GF-D8 (cell line): ENCODE measurements at places on chromosomes 2 and 18.

DNA sequence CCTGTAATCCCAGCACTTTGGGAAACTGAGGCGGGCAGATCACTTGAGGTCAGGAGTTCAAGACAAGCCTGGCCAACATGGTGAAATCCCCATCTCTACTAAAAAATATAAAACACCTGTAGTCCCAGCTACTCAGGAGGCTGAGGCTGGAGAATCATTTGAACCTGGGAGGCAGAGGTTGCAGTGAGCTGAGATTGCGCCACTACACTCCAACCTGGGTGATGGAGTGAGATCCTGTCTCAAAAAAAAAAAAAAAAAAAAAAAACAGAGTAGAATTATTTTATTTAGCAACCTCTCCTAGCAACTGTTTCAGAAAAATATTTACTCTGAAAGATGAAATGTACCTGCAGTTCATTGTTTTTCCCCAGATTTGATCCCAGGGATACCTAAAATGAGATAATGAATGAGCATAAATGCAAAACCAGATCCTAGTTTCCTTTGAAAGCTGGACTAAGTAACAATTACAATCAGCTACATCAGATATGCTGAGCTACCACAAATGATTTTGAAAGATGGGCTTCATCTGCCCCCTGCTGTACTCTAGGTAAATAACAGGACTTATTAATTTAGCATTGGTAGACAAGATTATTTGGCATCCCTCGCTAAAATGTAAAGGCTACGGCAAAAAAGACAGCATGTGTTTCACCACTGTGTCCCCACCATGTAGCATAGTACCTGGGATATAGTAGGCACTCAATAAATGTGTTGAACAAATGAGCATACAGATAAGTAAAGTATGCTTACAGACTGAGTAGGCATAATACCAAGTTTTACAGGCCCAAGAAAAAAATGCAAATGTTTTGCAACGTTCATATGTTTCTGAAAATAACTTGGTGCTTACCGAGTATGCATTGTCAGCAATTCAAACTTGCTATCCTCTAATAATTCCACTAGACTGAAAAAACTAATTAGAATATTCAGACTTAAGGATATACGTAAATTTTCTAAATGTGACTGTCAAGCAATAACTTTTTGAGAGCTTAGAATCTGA, 102.5 kb downstream of the ATL2 start:
- peak; percentile 41 for DNase-seq

DNA sequence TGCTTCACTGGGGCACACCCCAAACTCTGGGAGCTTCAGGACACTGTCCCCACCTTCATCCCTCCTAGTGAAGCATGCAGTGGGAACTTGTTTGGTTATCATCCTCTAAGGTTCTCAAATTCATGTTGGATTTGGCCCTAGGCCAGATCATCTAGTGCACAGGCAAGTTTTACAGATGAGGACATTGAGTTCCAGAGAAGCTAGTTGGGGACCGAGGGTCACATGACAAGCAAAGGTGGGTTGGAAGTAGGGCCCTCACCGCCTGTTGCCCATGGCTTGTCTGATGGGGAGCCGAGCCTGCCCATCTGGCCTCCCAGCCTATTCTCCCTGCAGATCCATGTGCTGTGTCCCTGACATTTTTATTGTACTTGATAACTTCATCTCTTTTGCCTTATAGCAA, 2.8 kb downstream of the PRKCE start:
- DNase-seq: no peak

DNA sequence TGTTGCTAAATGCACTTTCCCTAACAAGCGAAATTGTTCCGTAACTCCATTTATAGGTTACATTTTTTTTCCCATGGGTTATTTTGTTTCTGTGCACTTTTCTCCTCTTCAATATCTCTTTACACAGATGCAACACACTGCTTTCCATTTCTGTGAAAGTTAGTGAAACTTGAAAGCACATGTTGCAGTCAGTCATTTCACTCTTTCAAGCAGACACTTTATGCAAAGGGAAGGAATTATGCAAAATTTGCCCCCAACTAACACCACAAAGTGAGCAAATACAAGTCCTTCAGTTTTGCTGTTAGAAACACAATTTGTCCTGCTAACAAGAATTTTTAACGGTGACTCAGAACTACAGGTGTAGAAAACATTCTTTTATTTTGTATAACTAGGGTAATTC, 124.8 kb downstream of the PTH2R start:
- DNase-seq: no peak

DNA sequence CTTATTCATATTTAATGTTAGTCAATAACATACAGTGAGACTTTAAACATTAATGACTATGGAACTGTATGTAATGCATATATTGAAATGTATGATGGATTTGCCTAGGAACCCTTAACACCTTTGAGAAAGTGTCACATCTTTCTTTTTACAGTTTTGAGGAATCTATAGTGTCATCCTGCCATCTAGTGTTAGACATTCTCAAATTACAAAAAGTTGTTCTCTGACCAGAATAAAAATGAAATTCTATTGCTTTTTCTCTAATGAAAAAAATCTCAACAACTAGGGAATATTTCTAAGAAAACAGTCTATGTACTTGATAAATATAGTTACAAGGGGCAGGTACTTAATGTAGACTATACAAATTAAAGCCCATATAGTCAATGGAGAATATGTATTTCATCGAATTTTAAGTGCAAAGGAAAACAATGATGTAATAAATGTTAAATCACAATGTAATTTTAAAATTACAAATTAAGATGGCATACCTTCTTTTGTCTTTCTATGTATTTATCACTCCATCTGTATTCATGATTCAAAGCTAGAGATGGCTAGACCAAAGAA, 5.1 kb upstream of the CALCRL start:
- no peak for DNase-seq

GRCh38 chr2:204681412-204681811, 136.1 kb downstream of the PARD3B start:
- no peak for DNase-seq

DNA sequence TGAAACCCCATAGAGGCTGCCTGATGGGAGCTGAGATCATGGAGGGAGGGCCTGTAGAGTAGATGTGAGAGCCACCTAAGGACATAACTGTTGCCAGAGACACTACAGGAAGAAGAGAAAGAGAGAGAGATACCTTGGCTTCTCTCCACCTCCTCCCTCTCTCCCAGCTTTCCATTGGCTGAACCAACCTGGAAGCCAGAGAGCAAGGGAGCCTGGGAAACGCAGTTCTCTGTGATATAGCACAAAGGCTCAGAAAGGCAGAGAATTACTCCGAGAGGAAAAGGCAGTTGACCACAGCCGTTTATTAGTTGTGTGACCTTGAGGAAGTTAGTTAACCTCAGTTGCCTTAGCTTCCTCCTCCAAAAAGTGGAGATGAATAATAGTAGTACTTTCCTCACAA, 37.7 kb upstream of the MAT2A start:
- DNase-seq: peak; percentile 95

GRCh38 chr2:231800493-231801091, 14.3 kb downstream of the COPS7B start:
- DNase-seq: no peak

DNA sequence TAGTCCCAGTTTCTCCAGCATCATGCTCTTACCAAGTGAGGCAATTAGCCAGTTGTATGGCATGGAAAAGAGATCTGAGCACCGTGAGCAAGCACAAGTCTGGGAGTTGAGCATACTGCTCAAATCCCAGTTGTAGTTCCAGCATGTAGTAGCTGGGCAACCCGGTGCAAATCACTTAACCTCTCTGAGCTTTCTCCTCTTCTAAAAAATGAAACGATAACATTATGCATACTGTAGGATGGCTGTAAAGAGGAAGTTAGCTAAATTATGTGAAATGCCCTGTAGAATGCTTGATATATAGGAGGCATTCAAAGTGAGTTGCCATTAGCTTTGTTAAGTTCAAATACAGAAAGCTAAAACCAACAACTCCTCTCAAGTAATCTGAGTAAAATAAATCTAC, 164.0 kb upstream of the ZEB2 start:
- peak; percentile 12 for DNase-seq

DNA sequence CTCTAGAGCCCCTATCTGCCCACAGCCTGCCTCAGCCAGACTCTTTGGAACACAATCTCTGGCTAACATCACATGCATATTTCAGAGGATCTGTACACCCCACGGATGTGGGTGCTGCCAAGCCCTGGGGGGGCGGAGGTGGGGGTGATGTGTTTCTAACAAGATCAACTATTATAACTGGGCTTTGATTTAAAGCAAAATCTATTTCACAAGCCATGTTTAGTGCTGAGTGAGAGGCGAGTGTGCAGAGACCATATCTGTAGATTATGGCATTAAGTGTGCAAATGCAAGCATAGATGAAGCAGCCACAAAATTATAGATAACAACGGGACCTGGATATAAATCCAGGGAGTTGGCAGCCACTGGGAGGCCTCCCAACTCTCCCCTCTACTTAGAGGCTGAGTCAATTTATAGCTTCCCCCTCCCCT, 135.8 kb upstream of the SMAD2 start:
- no peak for DNase-seq

DNA sequence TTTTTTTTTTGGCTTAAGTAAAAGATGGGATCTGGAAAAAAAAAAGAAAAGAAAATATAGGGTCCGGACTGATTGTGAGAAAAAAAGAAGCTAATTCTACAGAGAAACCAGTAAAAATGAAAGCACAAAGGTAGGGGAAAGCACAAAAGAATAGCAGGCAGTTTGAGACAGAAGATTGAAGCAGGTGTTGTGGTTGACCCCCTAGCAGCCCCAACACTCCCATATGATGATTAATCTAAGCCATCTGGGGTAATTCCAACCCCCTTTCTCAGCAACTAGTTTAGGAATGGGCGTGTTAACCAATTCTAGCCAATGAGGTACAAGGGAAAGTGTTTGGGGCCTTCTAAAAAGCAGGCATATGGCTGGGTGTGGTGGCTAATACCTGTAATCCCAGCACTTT, 77.0 kb downstream of the MBD2 start:
- DNase-seq: no peak

DNA sequence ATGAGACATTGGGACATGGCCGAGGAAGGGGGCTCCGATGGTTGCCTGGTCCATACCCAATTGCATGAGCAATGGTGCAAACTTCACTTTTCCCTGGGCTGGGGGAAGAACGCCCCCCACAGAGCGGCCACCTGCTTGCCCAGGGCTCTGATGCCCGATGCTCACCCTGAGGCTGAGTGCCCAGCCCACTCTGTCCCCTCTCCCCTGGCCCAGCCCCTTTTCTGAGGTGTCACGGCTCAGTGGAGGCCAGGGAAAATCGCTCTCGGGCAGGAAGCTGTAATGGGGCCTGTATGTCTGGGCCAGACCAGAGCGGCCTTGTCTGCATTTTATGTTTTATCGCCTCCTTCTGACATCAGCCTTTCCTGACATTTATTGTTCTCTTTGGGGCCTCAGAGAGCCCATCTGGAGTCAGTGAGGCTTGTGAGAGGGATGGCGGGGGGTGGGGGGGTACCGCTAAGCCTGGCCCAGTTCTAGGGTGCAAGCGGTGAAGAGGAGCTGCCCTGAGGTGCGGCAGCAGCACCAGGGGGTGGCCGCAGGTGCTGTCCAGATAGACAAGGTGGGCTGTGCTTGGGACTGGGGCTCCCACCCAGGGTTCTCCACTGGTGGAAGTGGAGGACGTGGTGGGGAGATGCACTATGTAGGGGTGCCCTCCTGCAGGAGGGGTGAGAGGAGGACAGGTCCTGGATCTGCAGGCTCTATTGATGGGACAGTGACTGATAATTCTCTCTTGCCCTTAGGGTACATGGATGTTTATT, 46.2 kb downstream of the INHBB start:
- DNase-seq: no peak

- DNase-seq: no peak
Measured at GRCh38 chr2:232439758-232440135, 16.2 kb upstream of the ALPI start.

DNA sequence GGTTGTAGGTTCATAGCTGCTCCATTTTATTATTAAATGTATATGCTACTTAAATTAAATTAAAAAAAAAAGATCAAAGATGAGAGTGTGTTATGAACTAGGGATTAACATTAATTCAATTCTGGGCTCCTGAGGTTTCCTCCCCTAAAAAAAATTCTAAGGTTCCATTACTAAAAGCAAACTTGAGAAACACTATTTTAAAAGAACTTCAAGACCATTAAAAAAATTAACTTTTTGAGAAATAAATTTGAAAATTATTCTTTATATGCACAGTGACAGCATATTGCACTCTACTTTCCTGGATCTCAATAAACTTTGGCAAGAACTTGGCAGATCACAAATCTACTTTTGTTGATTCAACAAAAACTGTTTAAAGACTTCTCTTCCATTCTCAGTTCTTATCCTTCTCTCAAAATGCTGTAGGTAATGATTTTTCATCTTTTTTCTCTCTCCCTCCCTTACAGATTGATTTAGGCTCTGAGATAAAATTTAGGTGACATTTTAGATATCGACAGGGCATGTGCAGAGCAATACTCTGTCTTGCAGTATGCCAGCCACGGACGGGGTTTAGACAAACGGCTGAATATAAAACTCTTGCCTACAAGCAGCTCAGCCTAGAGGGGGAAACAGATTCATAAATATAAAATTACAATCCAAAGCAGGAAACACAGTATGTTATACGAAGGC, 592 bp upstream of the MARS2 start:
- peak; percentile 60 for DNase-seq

GRCh38 chr2:29075894-29076705, 1.8 kb upstream of the PCARE start:
- no peak for DNase-seq

DNA sequence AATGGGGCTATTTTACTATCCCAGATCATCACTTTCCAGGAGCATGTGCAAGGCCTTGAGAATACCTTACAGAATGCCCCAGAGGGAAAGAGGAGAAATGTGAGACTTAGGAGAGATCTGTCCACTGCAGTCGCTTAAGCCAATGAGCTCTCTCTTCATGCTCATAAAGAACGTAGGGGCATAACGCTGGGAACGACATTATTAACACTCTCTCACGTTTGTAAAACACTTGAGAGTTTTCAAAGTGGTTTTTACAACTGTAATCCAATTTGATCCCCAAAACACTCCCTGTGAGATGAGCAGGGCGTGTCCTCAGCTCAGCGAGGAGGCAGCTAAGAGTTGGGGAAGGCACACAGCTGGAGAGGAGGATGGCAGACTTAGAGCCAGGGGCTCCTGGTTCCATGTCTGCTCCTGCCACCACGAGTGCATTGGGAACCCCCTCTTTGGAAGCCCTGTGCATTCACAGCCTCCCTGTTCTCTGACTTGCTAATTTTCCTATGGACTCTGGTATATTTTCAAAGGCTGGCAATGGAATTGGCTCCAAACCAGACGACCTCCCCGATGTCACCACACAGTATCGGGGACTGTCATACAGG, 97.4 kb downstream of the PLB1 start:
- DNase-seq: no peak

DNA sequence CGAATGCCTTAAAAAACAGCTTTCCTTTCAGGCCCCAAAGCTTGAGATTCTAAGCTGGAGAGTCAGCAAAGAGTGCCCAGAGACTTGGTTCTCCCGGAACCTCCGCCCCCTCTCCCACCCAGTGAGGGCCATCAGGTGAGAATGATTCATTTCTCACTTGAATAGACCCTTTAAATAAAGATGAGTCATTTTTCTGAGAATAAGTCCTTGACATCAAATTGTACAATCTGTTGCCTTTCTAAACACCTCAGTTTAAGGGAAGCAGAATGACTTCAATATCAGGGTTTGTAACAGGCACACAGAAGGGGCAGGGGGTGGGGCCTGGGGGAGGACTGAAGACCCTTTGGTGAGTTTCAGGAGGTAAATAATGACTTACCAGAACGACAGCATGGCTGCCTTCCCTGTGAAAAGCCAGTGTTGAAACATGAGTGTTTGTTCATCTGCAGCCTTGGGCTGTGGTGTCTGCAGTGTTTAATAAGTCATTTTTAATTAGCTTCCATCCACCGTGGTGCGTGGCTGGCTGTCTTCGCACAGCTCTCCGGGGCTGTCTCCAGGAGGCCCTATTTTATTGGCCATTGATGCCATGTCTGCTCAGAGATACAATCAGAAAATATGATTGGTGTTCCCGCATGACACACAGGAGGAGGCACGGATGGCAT, 134.9 kb upstream of the ZNF236 start:
- no peak for DNase-seq
